ENCODE measurements at places on chromosomes 6 and 20.

- no peak for DNase-seq
Measured at GRCh38 chr20:62924442-62925075, 1.7 kb downstream of the DIDO1 start.

GRCh38 chr6:21438237-21438985 is 155.1 kb upstream of the SOX4 start:
- no peak for DNase-seq

DNA sequence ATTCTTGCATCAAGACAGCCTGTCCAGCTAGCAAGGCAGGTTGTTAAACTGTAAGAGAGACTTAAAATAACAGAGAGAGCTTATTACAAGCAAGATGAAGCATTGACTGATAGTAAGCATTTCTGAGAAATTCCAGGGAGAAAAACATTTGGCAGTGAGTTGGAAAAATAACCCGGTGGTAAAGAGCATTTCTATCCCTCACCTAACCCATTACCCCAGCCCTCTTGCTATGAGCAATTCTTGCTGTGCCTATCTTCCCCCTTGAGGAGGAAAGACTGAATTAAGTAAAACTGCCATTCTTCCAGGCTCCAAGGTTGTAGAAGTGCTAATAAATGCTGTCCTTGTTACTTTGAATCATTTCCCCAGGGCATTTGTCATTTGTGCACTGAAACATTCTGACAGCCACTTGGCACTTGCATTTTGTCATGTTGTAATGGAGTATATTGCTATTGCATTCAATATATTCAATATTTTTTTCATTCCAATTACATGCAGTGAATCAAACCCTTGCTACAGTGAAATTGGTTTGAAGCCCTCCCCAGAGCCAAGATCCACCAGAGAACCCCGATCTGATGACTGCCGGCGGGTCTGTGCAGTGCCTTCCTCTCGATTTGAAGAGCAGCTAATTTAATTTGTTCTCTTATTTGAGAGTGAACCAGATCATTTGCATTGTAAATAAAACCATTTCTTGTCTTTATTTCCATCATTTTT is 291.1 kb downstream of the HIVEP2 start:
- DNase-seq: no peak

DNA sequence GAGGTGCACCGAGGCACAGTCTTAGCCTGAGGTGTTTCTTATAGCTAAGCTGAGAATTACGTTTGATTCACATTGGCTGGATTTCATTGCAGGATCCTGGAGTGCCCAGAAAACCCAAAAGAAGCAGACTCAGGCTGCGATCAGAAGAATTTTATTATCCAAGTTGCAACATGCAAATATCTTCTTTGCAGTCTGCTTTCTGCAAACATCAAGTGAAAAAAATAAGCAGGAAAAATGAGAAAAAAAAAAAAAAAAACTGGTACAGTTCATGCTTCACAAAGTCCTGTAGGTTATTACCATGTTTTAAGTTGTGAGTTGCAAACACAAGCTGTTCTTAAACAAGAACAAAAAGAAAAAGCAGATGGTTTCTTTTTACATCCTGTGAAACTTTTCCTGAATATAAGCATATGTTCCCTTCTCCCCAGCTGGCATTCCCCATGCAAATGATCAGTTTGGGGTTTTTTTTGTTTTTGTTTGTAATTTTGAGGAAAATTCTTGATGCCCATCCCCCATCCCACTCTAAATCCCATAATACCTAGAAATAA is 349.0 kb downstream of the CBLN4 start:
- DNase-seq: no peak

DNA sequence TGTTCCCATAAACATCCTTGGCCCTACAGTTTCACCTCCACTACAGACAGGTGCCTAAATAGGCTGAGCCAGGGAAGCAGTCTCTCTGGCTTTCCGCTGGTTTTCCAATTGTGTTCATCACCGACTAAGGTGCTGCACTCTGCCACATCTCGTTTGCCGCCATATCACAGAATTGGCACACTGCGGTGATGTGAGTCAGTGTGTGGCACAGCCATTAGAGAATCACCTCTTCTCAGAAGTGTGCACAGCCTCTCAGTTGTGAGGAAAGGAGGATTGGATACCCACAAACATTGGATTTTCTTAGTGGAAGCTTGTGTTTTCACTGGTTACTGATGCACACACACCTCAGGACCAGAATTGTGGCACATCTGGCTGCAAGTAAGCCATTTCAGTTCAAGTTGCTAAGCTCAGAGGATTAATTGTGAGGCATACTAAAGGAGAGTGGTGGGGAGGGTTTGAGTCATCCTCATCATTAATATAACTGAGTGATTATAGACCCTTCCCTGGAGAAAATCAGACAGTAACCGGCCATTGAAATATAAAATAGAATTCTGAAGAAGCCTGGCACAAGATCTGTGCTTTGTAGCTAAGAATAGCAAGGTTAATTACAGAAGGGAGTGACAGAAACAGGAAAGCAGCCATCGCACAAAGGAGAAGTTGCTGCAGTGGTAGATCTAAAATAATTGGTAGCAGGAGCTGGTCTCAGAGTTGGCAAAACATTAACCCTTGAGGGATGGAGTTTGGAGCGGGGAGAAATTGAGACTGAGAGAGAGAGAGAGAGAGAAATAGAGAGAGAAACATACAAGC is 506.9 kb downstream of the LMBRD1 start:
- DNase-seq: no peak

- no peak for DNase-seq
Measured at GRCh38 chr20:4637081-4637797, 84.5 kb upstream of the PRND start.

DNA sequence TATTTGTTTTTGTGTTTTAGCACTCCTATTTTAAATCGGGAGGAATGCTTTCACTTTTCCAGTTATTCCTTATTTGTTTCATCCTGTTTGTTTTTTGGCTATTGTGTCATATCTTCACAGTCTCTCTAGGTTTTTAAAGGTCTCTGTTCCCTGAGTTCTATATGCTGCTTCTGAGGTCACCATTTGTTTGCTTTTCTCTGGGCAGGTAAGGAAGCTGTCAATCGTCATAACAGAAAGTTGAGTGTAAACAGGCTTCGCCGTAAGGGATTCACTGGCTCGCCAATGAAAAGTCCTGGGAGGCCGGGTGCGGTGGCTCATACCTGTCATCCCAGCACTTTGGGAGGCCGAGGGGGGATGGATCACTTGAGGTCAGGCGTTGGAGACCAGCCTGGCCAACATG is 48.7 kb upstream of the RPS6KA2 start:
- DNase-seq: no peak

DNA sequence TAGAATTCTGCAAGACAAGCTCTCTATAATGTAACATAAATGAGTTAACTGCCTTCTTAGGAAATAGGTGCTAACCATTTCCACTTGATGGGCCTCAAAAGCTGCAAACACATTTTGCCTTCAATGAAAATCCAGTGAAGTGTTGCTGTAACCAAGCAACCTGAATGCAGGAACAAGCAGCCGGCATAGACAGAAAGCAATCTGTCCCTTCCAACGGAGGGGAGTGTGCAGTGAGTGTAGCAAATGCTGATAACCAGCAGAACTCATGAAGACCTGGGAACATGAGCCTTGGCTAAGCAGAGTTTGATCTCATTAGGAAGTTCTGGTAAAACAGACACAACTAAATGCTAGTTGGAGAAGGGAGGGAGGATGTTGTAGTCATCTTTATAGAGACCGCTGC is 697.8 kb downstream of the KIF16B start:
- no peak for DNase-seq

DNA sequence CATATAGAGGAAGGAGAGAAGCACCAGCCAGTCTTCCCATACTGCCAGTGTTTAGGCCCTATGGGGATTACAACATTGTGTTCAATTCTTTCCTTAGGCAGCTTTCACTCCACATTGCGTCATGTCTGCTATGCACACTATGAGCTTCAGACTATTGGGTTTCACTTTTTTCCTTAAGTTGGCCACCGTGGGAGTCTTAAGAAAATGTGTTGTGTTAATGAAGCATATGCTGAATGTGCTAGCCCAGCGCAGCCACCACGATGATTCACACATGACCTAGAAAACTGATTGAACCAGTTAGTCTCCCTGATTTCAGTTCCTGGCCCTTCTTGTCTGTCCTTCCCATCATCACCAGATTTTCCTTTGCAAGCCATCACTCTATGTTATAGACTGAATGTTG is 21.5 kb downstream of the TUBB2B start:
- no peak for DNase-seq

GRCh38 chr6:116616737-116617053 is 416 bp downstream of the RSPH4A start:
- no peak for DNase-seq

DNA sequence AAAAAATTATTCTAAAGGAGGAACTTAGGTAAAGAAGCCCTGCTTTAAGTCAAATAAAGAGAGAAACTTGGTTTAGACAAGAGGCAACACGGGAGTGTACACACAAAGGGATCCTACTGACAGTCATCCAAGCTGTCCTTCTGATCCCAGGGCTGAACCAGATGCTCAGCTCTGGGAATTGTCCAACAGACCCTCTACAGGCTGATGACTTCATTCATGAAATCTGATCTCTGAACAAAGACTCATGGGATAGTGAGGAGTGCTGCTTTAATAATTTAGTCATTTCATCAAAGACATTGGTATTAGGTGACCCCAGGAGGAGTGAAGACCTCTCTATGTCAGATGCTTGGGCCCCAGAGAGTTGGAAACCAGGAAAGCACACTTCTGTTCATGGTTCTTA is 65.6 kb upstream of the ARMH2 start:
- no peak for DNase-seq

- no peak for DNase-seq
Measured at GRCh38 chr20:53073636-53074415, 101.7 kb downstream of the TSHZ2 start.

DNA sequence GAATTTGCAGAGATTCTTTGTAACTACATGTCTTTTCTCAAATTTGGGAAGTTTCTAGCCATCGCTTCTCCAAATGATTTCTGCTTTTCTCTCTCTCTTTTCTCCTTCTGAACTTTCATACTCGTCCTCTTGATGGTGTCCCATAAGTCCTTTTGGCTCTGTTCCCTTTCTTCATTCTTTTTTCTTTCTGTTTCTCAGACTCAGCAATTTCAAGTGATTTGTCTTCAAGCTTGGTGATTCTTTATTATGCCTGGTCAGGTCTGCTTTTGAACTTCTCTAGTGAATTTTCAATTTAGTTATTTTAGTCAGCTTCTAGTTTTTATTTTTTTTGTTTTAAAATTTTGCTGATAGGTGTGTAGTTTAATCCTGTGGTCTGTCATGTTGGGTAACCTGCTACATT is 57.6 kb upstream of the EEF1E1 start:
- DNase-seq: no peak

- no peak for DNase-seq
Measured at GRCh38 chr20:60062431-60063047, 104.3 kb downstream of the CDH26 start.

GRCh38 chr20:44186674-44187053 is 324 bp downstream of the JPH2 start:
- DNase-seq: no peak

DNA sequence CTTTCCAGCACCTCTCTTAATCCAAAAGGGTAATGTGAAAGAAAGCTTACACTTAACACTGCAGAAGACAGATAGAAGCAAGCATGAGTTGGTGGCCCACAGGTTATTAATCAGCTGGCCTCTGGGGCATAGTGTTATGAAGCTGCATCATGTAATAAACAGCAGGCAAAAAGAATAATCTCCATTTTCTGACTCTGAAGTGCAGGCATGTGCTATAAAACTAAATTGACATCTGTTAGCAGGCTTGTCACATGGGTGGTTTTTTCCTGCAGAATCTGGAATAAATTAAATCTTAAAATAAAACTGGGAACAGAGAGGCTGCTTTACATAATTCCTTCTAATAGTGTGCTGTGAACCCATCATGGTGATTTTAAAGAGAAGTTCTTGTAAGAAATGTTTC is 73.3 kb downstream of the METTL24 start:
- no peak for DNase-seq

GRCh38 chr6:551405-551804 is 105.5 kb downstream of the HUS1B start:
- DNase-seq: no peak

- DNase-seq: no peak
Measured at GRCh38 chr6:130932438-130932837, 105.2 kb downstream of the SMLR1 start.

DNA sequence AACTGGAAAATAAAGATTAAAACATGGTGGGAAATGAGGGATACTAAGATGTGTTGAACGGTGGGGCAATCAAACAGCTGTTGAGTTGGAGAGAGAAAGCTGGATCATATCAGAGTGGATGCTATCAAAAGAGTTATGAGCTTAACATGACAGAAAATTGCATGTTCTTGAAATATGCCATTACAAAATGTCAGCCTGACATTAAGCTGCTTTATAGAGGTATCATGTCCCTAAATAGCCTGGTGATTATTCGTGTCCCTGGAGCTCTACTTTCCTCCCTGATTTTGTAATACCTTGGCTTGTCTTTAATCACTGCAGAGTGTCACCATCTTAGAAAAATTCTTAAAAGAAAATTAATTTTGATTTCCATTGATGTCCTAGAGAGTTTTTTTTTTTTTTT is 223.1 kb downstream of the PHF3 start:
- DNase-seq: no peak

DNA sequence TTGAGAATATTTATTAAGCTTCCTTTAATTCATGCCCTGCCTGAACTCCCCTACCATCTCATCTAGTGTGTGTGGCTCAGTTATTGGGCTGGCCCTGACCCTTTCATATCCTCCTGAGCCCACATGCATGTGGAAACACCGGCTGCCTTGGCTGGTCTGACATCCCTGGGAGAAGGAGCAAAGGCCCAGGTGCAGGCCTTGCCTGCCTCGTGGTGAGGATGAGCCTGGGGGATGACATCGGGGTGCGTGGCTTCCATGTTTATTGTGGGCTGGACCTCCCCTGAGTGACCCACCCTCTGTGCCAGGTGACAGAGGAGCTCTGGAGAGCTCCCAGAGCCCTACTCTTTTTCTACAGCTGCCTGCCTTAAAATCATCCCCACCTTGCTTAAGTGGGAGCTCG is 69.1 kb downstream of the FOXA2 start:
- no peak for DNase-seq

DNA sequence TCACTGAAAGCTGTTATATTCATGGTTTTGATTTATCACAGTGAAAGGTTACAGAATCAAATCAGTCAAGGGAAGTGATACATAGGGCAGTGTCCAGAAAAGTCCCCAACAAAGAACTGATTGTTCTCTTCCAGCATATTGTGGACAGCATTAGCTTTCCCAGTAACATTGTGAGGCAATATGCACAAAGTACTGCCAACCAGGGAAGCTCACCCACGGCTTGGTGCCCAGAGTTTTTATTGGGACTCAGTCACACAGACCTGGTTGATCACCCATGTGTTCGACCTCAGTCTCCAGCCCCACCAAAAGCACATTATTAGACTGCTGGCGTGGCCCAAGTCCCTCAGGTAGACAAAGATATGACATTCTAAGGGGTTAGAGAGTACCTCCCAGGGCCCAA is 76.0 kb downstream of the LCA5 start:
- DNase-seq: no peak

DNA sequence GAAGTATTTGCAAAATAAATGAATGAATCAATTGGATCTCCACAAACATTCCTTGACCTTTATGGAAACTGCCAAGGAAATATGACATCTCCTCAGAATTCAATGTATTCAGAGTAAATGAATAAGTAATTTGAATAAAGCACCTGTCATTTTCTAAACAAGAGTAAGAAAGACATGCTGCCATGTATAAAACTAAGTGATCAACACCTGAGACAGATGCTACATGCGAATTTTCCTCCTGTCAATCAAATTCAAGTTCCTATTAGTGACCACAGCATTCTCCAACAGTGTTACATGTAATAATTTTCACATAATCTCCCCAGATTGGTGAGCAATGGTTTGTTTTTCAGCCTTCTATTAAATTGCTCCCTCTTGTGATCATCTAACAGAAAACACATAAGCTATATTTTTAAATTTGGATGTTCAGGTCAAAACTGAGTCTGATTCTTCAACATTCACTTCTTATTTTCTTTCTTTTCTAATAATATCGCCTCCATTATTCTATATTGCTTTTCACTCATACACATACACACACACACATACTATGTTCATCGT is 163.2 kb upstream of the RNF217 start:
- no peak for DNase-seq
